ENCODE measurements at places on chromosomes 3 and 15.

GRCh38 chr15:90520365-90520764, 9.4 kb upstream of the CRTC3 start:
- DNase-seq = no peak

- DNase-seq = no peak
Observed at GRCh38 chr3:147760941-147761340, 351.8 kb downstream of the ZIC1 start.

GRCh38 chr3:196174652-196175051, 36.5 kb downstream of the ZDHHC19 start:
- no peak for DNase-seq

DNA sequence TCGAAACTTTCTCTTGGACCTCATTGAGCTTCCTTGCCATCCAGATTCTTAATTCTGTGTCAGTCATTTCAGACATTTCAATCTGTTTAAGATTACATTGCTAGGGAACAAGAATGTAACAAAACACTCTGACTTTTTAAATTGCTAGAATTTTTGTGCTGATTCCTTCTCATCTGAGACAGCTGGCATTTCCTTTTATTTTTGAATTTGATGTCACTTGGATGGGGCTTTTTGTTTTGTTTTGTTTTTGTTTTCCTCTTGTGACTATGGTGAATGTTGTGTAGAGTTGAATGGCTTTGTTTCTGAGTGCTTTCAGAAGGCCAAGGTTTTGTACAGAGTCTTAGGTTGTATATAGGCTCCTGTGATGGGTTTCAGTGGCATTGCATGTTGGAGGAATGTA, 1129.3 kb downstream of the NAALADL2 start:
- no peak for DNase-seq

- no peak for DNase-seq
Observed at GRCh38 chr3:77464111-77464688, 424.3 kb downstream of the ROBO2 start.

GRCh38 chr3:149559525-149559924, 85.0 kb downstream of the TM4SF4 start:
- no peak for DNase-seq

DNA sequence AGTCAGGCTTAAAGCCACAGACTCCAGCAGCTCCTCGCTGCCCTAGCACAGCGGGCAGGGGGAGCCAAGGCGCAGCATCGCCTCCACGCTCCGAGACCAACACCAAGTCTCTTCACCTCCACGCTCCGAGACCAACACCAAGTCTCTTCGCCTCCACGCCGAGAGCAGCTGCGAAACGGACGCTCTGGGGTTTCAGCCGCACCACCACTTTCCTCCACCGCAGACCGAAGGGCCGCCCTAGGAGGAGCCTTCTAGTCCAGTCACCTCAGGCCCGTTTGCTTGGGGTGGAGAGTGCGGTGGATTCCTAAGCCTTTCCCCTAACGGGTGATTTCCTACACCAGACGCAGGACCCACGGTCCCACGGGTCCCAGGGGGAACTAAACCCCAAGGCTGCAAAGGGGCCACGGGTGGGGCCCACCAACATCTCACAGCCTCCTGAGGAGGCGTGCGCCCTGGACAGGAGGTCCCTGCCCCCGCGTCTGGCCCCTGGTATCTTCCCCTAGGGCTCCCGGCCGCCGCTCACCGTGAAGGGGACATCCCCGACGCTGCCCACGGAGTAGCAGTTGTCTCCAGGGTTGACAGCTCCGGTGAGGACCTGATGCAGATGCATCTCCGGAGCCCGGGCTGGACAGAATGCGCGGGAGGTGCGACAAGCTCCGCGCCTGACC, 501 bp downstream of the DMXL2 start:
- DNase-seq = peak; percentile 95

GRCh38 chr3:56829533-56829932, 27.8 kb upstream of the ARHGEF3 start:
- no peak for DNase-seq

- no peak for DNase-seq
Observed at GRCh38 chr15:87638554-87639083, 617.9 kb downstream of the NTRK3 start.

GRCh38 chr3:39251576-39251975, 28.3 kb downstream of the CX3CR1 start:
- DNase-seq = no peak

- no peak for DNase-seq
Observed at GRCh38 chr3:71260782-71261181, 322.7 kb downstream of the FOXP1 start.

- DNase-seq = no peak
Observed at GRCh38 chr3:126358816-126359181, 1.6 kb upstream of the KLF15 start.

DNA sequence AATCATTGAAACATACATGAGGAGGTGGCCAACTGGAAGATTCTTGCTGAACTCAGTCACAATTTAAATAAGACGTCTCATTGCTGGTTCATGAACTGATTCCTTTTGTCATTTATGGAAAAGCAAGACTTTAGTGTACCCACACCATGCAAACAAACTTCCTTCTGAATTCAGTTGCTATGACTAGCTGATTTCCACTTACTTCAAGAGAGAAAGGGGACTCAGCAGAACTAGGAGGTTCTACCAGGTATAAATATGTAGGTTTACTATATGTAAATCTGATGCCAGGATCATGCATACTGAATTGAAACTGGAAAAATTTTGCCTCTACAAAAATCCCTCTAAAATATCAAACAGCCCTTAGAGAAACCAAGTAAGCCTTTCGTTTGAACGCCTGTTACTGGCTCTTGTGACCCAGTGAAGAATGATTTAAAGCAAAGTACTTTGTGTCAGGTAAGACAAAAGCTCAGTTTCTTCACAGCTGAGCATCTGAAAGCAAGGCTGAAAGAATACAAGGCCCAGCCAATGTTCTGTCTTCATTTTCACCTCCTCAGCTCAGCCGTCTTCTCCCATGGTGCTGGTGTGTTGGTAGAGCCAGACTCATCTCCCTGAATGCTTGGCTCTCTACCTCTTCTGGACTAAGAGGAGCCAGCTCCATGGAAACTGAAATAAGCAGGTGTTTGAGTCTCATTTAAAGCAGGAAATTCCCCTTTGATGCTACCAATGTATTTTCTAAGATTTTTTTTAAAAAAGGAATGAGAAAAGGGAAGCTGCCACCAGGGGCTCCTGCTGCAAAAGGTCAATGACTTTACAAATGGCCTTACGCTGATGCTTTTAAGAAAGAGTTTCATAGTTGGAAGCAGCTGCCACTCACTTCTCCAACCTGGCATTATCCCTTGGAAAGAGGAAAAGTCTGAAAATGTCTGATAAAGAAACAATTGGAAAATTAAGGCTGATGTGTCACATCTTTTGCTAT, 301.6 kb downstream of the EFHB start:
- DNase-seq = no peak

DNA sequence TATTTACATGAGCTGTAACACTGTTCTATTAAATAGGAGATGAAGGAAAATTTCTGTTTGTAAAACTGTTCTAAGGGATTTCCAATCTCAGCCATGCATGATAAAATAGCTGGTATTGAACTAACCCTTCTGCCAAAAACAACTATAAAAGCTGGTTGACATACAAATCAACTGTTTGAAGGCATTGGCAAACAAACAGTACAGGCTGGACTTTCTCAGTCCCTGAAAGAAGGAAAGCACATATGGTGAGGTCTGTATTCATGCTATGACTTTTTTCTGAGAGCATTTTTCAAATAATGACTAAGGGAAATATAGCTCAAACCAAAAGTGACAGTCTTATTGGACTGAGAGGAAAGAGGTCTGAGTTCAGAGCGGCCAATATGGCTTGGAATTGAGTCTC, 117.0 kb upstream of the CCDC54 start:
- DNase-seq = no peak

DNA sequence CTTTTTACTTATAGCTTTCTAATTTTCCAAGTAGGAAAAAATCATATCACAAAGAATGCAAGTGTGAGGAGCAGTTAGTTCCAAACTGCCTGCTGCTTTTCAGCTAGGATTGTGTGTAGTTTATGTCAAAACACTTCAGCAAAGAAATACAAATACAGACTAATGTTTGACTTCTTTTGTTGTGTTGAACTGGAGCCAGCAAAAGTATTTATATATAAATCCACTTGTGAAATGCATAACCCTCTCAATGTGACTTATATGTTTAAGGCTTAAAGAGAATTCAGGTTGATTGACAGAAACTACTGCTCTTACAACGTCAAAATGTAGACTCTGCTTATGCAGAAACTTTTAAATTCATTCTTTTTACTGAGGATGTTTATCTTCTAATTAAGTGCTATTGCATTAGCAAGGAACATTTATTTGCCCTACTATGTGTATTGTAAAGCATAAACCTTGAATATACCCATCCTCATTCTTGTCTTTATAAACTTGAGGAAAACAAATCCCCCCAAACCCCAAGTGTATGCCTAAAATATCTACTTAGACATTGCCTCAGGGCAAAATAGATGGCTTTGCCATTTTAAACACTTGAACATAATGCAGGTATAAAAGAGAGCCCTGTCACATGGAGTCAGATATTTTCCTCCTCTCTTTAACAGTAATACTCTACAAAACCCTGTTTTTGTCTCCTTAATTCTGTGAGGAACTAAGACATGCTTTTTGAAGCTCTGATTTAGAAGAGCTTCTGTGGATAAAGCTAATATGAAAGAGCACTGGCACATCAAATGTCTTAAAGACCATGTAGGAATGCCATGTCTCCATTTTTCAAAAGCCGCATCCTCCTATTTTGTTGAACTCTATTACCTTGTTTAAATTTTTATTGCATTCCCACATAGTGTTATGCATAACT, 302.8 kb upstream of the TBC1D5 start:
- no peak for DNase-seq

- DNase-seq = no peak
Observed at GRCh38 chr3:106675451-106675850, 701.8 kb upstream of the CCDC54 start.

GRCh38 chr3:171622126-171622525, 161.9 kb upstream of the TNIK start:
- DNase-seq = no peak

DNA sequence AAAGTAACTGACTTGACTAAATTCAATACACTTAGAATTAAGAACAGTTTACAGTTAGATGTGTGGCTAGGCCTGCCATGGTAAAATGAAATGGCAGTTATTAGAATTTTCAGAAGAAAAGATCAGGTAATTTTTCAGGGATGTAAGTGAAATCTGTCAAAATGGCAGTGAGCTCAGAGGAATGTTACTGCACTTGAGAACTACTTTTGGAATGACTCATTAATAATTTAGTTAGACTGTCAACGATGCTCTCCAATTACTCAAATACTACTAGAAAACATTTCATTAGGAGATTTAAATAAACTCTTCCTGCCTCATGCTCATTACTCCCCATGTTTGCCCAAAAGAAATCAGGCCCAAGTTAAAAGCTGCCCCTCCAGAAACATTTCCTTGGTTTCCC, 84.4 kb downstream of the RFTN1 start:
- DNase-seq = no peak

- no peak for DNase-seq
Observed at GRCh38 chr15:38076786-38077185, 142.3 kb downstream of the TMCO5A start.

GRCh38 chr3:12974819-12975218, 98.4 kb downstream of the IQSEC1 start:
- no peak for DNase-seq

DNA sequence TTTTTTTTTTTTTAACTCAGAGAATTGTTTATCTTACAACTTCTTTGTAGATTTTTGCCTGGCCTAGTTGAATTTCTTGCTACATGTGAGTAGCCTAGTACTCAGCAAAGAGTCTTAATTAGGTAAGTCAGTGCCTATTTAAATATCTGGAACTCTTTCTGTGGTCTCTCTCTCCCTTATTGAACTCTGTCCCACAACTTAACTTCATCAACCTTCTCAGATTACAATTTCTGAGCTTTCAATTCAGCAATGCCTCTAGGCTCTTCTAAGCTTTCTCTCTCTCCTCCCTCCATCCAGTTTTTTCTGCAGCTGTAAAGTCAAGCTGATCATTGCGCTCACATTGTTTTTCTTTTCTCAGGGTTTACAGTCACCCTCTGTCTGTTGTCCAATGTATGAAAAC, 517.6 kb upstream of the ROBO1 start:
- DNase-seq = no peak

DNA sequence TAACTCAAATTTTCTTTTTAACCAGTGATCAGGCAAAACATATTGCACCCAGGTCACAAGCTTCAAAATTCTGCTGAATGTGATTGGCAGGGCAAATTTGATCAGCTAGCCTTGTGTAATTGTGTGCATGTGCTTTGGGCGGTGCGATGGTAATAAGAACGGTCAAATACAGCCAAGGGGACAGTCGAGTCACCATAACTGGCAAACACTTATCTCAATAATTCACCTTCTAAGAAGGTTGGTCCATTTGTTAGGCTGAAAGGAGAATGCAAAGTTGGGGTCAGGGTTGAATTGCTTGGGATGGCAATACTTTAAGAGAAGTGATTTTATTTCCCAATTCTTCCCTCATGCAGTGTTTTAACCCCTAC, 302.4 kb upstream of the PDZRN3 start:
- no peak for DNase-seq

DNA sequence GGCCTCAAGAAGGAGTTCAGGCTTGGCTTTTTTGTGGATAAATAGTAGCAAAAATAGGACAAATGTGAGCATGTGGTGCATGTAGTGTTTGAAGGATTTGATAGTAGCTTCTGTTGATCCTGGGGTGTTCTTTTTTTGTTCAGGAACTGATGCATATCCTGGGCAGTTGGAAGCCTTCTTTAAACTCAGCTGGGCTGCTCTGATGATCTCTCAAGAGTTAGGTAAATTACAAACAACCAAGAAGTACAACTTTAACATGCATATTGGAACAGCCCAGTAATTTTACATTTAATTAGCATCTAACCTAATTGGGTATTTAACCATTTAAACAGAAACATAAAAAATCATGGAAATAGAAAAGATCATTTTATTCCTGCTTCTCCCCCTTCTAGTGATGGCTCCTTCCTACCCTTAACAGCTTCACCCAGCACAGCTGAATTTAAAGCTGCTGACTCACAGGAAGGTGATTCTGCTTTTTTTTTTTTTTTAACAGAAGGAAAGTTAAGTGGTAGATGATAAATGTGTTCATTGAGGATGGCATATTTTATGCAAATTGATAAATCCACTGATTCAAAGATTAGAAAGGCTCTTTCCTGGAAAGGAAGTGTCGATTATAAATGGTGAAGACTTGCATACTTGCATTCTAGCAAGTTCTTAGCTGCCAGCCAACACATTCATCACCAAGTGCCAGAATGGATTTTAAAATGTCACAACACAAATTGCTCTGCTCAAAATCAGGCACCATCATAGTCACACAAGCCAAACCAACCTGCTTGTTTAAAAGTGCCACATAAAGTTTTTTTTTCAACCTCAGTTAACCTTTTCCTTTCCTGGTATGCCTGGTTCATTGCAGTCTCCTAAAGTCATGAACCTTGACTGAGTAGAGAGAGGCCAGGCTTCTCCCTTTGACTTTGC, 20.0 kb downstream of the SLC35G2 start:
- no peak for DNase-seq

DNA sequence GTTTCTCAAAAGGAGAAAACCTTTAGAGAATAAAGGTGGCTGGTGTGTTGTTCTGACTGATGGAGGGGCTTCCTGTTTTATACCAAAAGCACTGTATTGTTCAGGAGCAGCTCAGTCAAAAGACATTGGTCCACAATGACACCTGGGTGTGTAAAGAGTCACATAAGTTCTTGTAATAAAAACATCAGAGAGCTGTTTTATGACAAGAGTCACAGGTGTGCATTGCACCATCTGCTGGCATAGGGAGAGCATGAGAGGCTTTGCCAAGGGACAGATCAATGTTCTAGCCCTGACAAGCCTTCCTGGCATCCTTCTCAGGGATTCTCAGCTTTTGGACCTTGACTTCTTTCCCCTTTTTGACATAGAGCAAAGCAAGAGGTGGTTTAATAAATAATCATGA, 20.4 kb downstream of the ARPP21 start:
- no peak for DNase-seq
